ENCODE measurements at places on chromosomes 2 and 18.
A peak's percentile ranks its signal among the peaks of the same experiment; 100 is the strongest.

DNA sequence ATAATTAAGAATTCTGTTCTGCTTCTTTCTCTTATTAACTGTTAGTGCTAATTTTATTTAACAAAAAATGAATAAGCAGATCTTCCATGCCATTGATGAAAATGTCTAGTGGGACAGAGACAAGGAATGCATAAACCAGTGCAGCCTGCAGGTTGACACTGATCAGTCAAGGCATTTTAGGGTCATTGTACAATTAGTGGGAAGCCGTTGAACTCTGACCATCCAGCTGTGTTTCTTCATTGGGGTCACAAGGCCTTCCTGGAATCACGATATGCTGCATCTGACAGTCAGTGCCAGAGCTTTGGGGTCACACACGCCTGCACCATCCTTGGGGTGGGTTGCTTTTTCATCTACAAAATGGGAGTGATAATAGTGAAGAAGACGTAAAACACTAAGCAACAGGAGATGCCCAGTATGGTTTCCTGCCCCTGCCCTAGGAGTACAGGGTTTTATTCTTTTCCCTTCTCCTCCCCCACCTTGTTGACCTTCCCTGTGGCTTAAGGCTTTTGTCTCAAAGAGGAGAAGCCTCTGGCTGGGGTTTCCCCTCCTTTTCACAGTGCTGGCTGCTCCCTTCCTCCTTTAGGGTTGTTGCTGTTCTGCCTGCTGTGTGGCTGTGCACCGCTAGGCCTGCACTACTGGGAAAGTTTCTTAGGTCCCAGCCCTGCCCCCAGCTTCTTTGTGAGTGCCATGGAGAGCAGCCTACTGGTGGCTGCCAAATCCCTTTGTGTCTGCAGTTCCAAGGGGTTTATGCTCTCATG is 245.6 kb downstream of the TPGS2 start:
- DNase-seq: no peak

- no peak for DNase-seq
Observed at GRCh38 chr2:9416267-9416961, 6.9 kb downstream of the ITGB1BP1 start.

DNA sequence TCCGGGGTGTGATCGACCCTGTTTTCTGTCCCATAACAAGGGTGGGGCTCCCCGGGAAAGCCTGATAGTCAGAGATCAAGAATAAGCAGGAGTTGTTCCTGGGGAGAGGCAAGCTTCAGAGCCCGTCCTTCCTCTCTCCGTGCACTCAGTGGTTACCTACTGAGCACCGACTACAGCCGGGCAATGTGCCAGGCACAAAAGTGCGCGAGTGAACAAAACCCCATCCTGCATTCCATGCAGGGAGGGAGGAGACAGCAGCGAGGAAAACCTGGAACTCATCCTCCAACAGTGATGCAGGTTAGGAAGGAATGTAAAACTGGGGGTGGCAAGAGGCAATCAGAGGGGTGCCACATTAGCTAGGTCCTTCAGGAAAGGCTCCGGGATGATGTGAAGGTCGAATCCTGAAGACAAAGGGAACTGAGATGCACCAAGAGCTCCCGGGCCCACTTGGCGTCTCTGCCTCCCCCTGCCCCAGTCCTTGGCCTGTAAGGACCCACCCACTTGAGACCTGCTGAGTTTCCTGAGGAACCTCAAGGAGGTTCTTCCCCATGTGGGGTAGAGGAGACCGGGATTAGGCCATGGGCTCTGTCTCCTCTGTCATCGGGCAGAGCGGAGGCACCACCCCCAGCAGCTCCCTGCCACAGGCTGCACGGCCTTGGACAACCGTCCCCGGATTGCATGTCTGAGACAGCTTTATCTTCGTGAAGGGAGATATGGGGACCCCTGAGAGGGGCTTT is 198.2 kb downstream of the NDUFA10 start:
- peak; percentile 10 for DNase-seq

GRCh38 chr2:124323321-124323720 is 298.2 kb downstream of the CNTNAP5 start:
- DNase-seq: no peak

GRCh38 chr2:226791056-226791486 is 8.5 kb downstream of the IRS1 start:
- no peak for DNase-seq

GRCh38 chr2:219571311-219572236 is at the start of gene OBSL1:
Gene OBSL1 (minus strand): TSS chr2:219571539. CDS start chr2:219571232, 307 bp downstream.
- peak; percentile 31 for DNase-seq

- DNase-seq: no peak
Observed at GRCh38 chr2:174903264-174903556, 102.0 kb downstream of the CHN1 start.

GRCh38 chr2:99898336-99899048 is 243.9 kb downstream of the AFF3 start:
- DNase-seq: no peak

DNA sequence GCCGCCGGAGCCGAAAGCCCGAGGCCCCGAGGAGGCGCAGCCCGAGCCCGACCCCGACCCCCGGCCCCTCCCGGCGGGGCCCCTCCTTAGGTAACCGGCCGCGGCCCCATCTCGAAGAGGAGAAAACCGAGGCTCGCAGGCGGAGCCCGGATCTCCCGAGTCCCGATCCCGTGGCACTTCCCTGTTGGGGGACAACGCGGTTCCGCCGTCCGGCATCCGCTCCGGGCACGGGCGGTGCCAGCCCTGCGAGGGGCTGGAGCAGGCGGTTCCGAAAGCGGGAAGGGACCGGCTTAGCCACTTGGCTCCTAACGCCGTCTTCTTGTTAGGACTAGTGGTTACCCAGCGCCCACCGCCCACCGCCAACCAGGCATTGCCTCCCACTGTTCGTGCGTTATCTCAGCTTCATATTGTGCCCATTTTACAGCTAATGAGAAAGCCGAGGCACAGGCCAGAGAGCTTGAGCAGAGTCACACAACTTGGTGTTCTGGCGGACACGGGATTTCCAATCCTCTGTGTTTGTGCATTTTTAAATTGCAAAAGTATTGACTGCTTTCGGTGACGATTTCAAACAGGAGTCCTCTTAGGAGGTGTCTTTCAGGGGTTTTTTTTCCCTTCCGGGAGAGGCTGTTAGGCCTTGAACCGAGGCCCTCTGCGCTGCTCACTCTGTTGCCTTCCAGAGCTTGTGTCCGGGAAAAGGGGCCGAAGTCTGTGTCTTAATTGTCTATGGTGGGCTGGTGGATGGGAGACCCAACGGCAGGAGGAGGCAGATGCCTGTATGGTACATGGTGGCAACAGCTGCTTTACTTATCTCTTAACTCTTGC is 562 bp downstream of the CENPA start:
- DNase-seq: peak; percentile 60

- no peak for DNase-seq
Observed at GRCh38 chr2:9440058-9440727, 16.7 kb downstream of the CPSF3 start.

DNA sequence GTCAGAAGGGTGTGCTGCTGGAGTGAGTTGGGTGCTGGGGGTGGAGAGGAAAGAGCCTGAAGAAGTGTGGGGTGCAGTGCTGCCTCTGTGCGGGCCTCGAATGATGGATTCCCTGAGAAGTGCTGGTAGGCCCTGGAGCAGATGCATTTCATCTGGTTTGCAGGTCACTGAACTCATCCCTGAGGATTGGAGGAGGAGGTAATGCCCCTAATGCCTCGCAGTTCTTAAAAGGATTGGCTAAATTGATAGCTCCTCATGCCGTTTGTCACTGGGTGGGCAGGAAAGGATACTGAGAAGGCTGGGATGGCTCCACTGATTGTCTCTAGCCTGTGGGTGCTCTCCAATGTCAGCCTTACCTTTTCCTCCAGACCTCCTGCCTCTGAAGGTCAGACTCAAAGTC is 74.1 kb downstream of the CTIF start:
- no peak for DNase-seq

DNA sequence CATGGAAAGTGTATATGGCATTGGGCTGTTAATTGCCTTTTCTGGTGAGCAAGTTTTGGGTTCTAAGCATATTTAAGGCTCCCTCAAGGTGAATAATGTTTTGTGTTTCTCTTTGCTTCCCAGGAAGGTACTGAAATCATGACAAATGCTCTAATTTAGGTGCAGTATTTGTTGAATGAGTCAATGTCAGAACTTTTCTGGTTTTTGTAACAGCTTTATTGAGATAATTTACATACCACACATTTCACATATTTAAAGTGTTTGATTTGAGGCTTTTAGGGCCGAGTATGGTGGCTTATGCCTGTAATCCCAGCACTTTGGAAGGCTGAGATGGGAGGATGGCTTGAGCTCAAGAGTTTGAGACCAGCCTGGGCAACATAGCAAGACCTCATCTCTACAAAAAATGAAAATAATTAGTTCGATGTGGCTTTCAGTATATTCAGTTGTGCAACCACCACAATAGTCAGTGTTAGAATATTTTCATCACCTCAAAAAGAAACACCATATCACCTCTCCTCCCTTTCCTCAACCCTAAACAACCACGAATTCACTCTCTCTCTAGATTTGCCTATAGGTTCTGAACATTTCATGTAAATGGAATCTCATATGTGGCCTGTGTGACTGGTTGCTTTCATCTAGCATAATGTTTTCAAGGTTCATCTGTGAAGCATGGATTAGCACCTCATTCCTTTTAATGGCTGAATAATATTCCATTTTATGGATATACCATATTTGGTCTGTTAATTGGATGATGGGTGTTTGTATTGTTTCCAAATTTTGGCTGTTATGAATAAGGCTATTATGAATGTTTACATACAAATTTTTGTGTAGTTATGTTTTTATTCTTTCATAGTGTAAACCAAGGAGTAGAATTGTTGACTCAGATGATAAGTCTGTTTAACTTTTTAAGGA is 54.9 kb downstream of the MGAT5 start:
- DNase-seq: no peak

GRCh38 chr2:185578322-185578721 is 160.3 kb upstream of the FSIP2 start:
- no peak for DNase-seq

GRCh38 chr2:190435031-190435670 is 27.0 kb downstream of the MFSD6 start:
- no peak for DNase-seq

DNA sequence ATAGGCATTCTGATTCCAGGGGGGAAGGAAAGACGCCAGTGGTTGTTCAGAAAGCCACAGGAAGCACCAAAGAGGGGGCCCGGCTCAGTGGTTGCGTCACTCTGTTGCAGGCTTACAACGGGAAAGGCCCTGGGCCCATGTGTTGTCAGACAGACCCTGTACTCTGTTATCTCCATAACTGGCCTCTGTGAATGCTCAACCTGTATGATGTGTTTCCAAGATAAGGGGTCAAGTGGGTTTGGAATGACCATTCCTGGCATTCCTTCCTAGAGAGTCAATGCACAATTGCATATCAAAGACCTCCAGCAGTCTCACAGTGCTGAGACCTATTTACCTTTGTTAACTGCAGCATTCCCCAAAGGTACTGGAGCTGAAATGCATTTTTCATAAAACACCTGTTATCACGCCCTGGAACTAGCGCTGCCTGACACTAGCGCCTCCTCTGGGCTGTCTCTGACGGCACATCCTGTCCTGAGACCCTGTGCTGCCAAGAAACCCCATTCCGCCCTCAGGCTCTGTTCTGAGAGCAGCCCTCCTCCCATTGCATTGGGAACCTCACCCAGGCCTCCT is 13.2 kb upstream of the LRRFIP1 start:
- no peak for DNase-seq

DNA sequence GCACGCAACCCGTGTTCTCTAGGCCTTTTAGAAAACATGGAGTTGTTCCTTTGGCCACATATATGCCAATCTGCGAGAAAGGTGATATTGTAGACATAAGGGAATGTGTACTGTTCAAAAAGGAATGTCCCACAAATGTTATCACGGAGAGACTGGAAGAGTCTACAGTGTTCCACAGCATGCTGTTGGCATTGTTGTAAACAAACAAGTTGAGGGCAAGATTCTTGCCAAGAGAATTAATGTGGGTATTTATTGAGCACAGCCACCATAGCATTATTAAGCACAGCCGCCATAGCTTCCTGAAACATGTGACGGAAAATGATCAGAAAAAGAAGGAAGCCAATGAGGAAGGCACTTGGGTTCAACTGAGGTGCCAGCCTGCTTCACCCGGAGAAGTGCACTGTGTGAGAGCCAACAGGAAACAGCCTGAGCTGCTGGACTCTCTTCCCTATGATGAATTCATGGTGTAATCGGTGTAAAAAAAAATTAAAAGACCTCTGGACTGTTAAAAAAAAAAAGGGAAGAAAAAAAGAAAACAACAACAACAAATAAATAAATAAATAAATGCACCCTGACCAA is 29.0 kb upstream of the REL start:
- no peak for DNase-seq

GRCh38 chr18:3479978-3480509 is 30.1 kb downstream of the TGIF1 start:
- DNase-seq: no peak

GRCh38 chr18:40652321-40652720 is 1302.7 kb upstream of the PIK3C3 start:
- no peak for DNase-seq

DNA sequence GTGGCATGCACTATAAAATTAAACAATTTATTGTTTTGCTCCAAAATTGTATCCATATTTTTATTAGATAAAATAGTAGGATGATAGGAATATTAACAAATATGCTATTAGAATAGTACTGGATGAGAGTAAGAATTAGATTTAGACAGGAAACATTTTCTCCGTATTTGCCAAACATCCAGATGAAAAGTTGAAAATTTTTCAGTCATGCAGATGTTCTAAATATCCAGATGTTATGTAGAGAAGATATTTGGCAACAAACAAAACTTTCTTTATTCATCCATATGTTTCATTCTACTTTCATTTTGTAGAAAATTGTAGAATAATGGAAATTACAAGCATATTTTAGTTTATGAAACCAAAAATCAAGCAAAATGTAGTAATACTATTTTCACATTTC is 45.2 kb upstream of the NEUROD1 start:
- DNase-seq: no peak

DNA sequence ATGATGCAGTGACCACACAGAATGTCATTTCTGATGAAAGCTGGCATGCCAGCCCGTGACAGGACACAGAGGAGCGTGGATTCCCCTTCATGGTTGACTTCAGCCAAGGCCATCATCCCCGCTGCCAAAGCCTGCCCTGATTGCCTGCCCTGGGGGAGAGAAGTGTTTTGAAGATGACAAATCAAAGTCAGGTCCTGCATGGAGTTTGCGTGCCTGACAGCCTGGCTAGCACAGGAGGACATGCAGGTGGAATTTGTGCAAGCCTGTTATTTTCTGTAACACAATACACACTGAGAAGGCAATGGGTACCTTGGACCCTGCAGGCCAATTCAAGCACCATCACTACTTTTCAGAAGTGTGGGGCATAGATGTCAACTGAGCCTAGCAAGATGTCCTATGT is 5.4 kb upstream of the IL1R2 start:
- no peak for DNase-seq

- no peak for DNase-seq
Observed at GRCh38 chr2:158385646-158386045, 70.9 kb downstream of the CCDC148 start.

- DNase-seq: peak; percentile 76
Observed at GRCh38 chr2:86790676-86791572, at the start of gene CD8A. Gene CD8A (minus strand): TSS chr2:86790913. CDS start chr2:86790825, 88 bp downstream.

DNA sequence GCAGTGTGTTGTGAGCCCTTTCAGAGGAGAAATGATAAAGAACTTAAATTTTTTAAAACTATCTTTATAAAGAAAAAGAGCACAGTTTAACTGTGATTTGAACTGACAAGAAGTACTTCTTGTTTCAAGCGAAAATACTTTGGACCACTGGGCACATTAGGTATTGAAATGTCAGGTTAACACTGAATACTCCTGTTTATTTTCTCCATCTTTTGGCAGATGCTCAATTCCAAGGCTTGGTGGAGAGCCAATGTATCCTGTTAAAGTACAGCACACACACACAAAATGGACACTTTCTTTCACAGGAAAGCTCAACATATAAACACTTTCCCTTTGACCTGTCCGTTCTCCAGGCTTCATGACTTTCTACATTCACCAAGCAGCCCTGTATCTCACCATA is 32.6 kb upstream of the SP3 start:
- DNase-seq: no peak

- no peak for DNase-seq
Observed at GRCh38 chr18:22132258-22132657, 37.1 kb upstream of the GATA6 start.

Data from activated T-cell treated with anti-CD3 and anti-CD28 coated beads, Interleukin-2, amount 50 U/mL, for 48 hours (primary cell).